Glomerular endothelial cell (primary cell): ENCODE measurements at places on chromosomes 7 and 10.

GRCh38 chr7:70542750-70543376, 589.1 kb upstream of the GALNT17 start:
- no peak for DNase-seq

DNA sequence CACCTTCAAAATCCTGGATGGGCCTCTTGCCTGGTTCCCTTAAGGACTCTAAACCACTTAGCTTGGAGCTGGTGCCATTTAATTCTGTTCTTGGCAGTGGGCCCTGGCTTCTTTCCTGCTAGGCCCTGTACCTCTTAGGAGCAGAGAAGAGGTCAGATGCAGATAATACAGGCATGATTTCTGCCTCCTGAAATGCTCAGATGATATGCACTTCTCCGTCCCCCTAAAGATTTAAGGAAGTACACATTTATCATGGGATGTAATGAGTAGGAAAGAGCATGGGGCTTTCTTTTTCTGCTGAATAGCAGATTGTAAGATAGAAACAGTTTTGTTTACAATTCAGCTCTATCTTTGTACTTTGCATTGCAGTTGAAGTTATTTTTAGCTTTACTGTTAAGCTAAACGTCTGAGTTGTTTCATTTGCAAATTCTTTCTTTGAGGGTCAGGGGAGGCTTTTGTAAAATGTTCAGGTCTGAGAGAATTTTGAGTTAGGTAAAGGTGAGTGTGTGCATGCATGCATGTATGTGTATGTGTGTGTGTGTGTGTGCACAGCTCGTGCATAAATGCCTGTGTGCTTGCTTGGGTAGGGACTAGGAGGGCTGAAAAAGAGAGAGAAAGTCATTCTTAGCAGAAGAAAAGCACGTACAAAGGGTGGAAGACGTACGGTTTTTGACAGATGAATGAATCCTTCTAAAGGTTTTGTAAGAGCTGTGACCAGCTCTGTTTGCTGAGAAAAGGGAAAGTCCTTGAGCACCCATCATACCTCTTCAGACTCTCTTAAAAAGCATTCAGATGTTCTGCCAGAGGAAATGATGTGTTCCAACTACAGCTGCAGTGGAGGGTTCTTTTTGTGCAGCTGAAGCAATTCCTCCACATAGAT, 364.2 kb downstream of the AUTS2 start:
- DNase-seq, result no peak

DNA sequence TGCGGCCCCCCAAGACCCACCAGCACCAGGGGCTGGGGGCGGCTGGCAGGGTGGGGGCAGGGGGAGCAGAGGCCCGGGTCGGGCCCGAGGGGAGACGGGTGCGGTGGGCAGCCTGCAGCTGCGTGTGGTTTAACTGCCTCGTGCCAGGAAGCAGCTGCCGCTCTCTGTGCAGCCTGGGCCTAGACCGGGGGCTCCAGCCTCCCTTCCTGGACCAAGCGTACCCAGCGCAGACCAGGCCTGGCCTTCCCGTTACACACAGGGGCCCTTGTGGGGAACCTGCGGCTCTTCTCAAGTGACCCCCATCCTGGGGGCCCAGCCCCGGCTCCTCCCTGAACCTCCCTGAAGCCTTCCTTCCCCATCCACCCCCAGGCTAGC, 6.6 kb upstream of the INTS1 start:
- DNase-seq, result no peak

- DNase-seq, result no peak
Observed at GRCh38 chr10:104806801-104807200, 165.7 kb downstream of the SORCS3 start.

GRCh38 chr7:55546814-55547213, 25.5 kb downstream of the VOPP1 start:
- DNase-seq, result no peak

DNA sequence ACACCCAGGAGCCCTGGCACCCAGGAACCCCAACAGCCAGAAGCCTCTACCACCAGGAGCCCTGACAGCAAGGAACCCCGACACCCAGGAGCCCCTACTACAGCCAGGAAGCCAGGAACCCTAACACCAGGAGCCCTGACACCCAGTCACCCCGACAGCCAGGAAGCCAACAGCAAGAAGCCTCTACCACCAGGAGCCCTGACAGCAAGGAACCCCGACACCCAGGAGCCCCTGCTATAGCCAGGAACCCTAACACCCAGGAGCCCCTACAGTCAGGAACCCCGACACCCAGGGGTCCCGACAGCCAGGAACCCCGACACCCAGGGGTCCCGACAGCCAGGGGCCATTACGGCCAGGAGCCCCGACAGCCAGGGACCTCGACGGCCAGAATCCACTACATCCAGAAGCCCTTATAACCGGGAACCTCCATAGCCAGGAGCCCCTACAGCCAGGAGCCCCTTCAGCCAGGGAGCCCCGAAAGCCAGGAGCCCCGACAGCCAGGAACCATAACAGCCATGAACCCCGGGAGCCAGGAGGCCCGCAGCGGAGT, 440 bp upstream of the GLRX3 start:
- no peak for DNase-seq

DNA sequence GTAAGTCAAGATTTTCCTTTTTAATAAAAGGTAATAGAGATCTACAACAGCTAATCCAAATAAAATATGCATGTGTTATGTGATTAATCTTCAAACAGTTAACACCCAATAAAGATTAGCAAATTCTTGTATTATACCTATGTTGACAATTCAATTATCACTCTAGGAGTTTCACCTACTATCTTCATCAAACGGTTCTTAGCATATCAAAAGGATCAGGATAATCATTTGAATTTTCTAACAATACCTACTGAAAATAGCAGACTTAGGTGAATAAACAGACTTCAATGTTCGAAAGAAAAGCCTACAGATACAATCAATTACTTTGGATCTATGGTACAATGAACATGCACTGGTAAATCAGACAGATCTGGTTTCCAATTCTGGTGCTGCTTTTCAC, 268.3 kb downstream of the CACNA2D1 start:
- no peak for DNase-seq
